ENCODE measurements at places on chromosomes 1 and 21.

DNA sequence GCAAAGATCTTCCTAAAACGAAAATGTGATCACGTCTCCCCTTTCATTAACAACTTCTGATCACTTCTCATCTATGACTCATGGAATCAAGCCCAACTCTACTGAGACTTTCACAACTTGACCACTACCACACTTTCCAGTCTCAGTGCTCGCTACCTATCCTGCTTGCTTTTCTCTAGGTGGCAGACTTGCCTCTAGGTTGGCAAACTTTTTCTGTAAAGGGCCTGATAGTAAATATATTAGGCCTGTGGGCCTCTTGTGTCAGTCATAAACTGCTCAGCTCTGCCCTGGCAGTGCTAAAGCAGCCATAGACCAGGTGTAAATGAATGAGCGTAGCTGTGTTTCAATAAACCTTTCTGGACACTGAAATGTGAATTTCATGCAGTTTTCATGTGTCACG lies 21.5 kb upstream of the HMGB4 start:
- DNase-seq, result no peak

DNA sequence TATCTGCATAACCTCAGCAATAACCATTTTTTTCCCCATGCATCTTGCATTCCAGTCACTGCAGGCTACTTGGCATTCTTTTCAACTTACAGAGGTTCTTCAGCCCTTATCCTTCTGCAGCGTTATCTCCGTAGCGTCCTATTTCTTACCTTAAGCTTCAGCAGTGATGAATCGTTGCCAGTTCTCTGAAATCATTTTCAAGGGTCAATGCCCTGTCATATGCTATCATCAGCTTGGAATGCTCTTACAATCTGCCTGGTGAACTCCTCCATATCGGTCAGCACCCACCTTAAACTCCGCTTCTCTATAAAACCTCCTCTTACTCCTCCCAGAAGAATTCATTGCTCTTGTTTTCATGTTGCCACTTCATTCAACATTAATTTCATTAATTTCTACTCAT lies 105.1 kb upstream of the DPH5 start:
- no peak for DNase-seq

- no peak for DNase-seq
These were observed at the start of gene CFAP74 for GRCh38 chr1:2003541-2004131. TSS of gene CFAP74 (minus strand) at chr1:2003786. CDS start at chr1:1990956, 12,830 bp downstream.

- DNase-seq, result no peak
These were observed 67.2 kb downstream of the BACE2 start for GRCh38 chr21:41235201-41235600.

DNA sequence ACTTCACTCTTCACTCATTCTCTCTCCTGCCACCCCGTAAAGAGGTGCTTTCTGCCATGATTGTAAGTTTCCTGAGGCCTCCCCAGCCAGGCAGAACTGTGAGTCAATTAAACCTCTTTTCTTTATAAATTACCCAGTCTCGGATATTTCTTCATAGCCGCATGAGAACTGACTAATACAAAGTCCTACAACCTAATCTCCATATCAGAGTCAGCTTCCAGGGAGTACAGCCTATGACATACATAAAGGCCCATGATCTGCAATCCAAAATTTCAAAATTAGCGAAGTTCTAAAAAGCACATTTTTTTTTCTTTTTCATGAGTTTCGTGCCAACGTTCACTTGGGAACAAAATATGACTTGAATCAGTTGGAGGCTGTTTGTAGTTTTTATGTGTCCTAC lies 256.9 kb upstream of the DUSP10 start:
- no peak for DNase-seq

GRCh38 chr1:28779751-28780408 lies 32.1 kb upstream of the OPRD1 start:
- DNase-seq, result no peak

GRCh38 chr1:170840371-170840770 lies 95.0 kb upstream of the MROH9 start:
- no peak for DNase-seq

DNA sequence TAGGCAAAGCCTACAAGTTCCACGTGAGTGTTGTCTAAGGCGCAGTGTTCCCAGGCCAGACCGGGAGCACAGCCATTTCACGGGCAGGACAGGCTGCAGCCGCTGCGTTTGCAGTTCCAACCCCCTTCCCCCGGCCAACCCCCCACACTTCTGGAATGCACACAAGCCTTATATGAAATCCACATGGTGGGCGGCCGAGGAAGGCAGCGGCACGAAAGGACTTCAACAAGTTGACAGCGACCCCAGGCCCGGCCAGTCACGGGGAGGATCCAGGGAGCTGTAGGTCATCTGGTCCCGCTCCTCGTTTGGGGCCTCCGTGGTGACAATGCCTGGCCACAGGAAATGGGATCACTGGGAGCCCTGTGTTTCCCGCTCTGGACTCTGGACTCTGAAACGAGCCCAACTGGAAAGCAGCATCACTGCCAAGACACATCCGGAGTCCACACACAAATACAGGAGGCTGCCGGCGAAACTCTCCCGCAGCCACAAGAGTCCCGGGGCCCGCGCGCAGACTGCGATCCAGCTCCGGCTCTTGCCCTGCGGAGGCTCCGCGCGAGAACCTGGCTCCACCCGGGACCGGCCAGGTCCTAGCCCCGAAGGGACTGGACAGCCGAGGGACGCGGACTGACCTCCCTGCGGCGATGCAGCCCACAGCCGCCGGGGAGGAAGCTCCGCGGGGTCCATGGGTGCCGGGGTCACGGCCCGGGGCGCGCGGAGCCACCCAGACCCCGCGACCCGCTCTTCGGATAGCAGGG lies 794 bp downstream of the NID1 start:
- no peak for DNase-seq

GRCh38 chr21:44024887-44025353 lies 12.8 kb downstream of the TRAPPC10 start:
- DNase-seq, result no peak

GRCh38 chr1:218642033-218642948 lies 297.2 kb downstream of the TGFB2 start:
- no peak for DNase-seq

Data from hematopoietic multipotent progenitor cell treated with erythropoietin and hydrocortisone succinate and interleukin-3 and kit ligand, for 15 days (in vitro differentiated cells).